ENCODE measurements at places on chromosomes 6 and 20.
A peak's percentile ranks its signal among the peaks of the same experiment; 100 is the strongest.

DNA sequence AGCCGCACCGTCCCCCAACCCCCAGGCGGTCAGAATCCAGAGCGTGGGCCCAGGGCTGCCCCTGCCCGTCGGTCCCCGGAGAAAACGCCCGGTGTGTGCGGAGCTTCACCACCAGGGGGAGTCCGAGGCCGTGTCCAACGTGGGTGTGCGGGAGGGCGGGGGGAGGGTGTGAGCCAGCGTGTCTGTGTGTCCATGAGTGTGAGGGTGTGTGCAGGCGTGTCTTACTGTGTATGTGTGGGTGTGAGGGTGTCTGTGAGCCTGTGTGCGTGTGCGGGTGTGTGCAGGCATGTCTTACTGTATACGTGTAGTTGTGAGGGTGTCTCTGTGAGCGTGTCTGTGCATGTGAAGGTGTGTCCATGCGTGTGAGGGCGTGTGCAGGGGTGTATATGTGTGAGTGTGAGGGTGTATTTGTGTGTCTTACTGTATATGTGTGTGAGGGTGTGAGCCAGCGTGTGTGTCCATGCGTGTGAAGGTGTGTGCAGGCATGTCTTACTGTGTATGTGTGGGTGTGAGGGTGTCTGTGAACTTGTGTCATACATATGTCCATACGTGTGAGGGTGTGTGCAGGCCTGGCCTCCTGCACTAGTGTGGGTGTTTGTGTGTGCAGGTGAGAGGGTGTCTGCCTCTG, 24.6 kb upstream of the GATA5 start:
- no peak for DNase-seq

GRCh38 chr6:37530297-37530696, 30.6 kb upstream of the CCDC167 start:
- no peak for DNase-seq

DNA sequence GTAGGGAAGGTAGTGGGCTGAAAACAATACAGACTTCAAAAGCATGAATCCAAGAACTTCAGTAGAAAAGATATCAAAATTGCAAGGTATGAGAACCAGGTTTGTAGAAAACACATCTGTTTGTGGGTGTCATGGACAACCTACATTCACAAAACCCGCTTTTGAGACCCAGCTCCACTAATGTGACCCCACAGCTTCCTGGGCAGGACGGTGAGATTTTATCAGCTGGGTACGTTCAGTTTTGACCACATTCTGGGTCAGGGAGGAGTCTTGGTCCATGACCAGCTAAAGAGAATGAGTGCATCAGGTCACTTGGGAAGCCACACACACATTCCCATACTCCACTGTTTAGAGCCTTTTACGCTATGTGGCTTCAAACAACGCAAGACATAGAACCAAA, 77.1 kb downstream of the BCAS1 start:
- DNase-seq: no peak

GRCh38 chr6:152922706-152923105, 60.1 kb downstream of the FBXO5 start:
- DNase-seq: no peak

DNA sequence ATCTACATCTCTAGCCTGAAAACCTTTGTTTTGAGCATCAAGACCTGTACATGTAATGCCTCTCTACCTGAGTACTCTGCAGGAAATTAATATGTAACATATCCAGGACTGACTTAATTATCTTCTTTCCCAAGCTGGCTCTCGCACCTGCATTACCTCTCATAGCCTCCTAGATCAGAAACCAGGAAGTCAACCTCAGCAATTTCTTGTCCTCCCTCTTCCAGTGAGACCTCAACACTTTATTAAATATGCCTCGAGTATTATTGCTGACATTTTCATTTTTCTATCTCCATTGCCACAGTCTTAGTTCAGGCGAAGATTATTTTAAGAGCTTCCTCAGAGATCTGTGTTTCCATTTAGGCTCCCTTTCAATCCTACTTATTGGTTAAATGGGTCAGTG, 69.0 kb downstream of the MACROD2 start:
- no peak for DNase-seq

DNA sequence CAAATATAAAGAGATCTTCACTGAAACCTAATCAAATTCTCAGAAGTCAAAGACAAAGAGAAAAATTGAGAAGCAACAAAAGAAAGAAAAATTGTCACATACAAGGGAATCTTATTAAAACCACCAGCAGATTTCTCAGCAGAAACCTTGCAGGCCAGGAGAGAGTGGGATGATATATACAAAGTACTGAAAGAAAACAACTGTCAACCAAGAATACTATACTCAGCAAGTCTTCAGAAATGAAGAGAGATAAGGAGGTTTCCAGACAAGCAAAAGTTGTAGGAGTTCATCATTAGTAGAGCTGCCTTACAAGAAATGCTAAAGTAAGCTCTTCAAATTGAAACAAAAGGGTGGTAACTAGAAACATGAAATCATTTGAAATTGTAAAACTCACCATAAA, 345.6 kb downstream of the MAFB start:
- no peak for DNase-seq

DNA sequence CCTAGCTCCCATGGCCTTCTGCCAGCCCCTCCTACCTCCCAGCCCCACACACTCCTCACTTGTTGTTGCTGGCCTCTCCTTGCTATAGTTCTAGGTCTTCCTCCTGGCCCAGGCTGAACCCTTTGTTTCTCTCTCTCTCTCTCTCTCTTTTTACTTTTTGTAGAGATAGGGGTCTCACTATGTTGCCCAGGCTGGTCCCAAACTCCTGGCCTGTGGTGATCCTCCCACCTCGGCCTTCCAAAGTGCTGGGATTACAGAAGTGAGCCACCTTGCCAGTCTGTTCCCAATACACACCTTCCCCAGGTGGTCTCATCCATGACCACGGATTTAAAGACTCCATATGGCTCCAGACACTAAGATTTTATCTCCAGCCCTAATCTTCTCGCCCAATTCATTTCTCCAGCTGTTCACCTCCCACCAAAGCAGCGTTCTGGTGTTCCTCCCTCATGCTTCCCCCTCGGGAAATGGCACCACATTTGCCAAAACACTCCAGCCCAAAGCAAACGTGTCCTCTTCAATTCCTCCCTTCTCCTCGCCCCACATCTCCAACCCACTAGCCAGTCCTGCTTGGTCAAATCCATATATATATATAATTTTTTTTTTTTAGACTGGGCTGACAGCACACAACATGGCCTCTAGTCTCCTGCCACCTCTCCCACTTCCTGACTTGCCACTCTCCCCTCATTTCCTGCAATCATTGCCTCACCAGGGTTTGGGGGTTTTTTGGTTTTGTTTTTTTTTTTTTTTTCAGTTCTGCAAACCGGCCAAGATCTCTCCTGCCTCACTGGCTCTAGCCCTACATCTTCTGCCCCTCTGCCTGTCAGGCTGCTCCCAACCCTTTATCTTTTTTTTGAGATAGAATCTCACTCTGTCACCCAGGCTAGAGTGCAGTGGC, 104.4 kb downstream of the NCR2 start:
- DNase-seq: no peak

DNA sequence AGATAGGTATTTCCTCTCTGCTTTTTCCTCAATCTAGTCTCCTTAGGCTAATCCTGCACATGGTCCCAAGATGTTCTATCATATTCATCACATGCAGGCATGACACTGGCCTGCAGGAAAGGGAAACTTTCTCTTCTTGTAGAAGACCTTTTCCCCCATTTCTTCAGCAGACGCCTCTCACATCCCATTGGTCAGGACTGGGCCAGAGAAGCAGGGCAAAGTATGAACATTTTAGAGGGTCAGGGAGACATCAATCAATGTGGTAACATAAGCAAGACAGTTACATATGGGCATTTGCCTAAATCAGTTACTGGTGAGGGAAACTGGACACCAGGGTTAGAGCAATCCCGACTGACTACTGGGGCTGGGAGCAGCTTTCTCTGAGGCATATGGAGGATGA, 90.1 kb downstream of the CRYBG1 start:
- DNase-seq: no peak

DNA sequence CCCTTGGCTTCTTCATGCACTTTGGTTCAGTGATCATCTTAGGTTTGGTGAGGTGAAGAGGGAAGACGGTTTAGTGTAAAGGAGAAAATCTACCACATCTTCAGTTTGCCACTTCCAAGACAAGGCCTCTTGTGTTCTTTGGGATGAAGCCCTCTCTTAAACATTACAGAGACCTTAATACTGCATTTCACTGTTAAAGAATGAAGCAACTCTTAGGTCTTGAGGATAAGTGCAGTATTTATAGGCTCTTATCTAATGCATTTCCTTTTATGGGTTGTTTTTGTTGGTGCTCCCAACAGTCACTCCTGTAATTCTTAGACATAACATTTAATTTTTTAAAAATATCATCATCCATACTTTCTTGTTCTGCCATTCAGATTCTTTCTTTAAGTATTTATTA, 139.9 kb upstream of the LAMP5 start:
- no peak for DNase-seq

GRCh38 chr20:36866681-36867495, 9.1 kb upstream of the TLDC2 start:
- no peak for DNase-seq

GRCh38 chr6:41460742-41461336, 85.3 kb upstream of the FOXP4 start:
- no peak for DNase-seq

- DNase-seq: no peak
These were observed 33.5 kb upstream of the MCM9 start for GRCh38 chr6:118968416-118968815.

- peak; percentile 38 for DNase-seq
These were observed 501 bp downstream of the PLCG1 start for GRCh38 chr20:41137614-41138474.

DNA sequence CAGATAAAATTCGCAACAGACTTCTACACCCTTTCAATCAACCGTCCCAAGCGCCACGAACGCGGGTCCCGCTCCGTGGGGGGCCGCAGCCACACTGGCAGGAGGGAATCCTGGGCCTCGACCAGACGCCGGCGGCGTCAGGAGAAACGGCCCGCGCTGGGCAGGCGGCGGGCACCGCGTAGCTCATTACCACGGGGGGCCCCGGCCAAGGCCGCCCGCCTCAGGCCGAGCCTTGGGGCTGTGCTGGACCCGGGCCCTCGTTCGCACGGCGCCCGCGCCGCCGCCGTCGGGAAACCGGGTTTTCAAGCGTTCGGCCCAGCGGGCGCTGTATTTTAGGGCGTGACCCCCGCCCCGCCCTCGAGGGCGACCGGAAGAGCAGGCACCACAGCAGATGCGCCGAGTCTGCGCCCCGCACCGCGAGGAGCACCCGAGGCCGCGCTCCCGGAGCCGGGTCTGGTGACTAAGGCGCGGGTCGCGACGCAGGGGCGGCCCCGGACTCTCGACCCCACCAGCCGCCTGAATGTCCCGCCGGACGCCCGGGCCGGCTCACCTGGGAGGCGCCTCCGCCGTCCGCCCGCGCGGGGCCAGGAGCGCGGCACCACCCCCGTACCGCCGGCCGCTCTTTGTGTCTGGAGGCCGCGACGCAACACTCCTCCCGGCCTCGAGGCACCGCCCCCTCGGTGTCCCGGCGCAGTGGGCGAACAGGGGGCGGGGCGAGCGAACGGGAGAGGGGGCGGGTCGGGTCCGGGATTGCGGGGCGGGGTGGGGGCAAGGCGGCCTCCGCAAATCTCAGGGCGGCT, at the start of gene NINL:
Gene NINL (minus strand): TSS at position 627 of the 800 bp plus-strand sequence. CDS start 58,944 bp downstream, outside the sequence.
- peak; percentile 34 for DNase-seq
